ENCODE measurements at places on chromosomes 5 and 9.

- DNase-seq, result no peak
Measured at GRCh38 chr5:21709770-21710169, 1143.4 kb downstream of the CDH12 start.

- peak; percentile 67 for DNase-seq
Measured at GRCh38 chr5:142151436-142152383, 43.1 kb downstream of the NDFIP1 start.

GRCh38 chr5:55540024-55540423, 5.3 kb upstream of the PLPP1 start:
- no peak for DNase-seq

DNA sequence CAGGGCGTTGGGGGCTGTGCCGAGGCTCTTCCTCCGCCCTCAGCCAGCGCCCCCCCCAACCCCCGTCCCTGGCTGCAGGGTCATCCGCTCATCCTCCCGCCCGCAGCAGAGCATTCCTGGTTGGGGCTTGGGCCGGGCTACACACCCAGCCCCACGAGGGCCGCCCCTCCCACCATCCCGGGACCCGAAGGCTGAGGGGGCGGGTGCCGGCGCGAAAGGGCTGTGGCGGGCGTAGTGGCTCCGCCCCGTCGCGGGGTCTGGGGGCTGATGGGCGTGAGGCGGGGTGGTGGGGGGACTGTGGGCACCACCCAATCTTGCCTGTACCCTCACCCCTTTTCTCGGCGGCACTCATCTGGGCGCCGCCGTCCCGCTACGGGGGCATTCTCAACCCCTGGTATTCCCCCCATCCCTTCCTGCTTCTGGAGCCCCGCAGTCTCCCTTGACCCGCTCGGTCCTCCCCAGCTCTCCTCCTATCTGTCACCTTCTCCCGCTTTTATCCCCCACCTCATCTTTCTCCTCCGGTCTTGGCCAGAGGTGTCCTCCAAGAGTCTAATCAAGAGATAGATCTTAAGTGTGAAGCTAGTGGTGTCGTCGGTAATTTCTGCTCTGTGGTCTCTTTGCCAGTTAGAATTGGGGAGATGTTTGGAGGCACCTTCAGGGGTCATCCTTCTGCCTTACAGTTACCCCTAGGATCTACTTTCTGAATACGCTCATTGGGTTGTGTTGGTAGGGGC, 1.6 kb downstream of the FER start:
- peak; percentile 63 for DNase-seq

GRCh38 chr9:31185831-31186230, 1198.6 kb upstream of the ACO1 start:
- DNase-seq, result no peak

GRCh38 chr5:78533356-78533755, 115.2 kb downstream of the LHFPL2 start:
- no peak for DNase-seq

- DNase-seq, result no peak
Measured at GRCh38 chr5:80234116-80234948, 21.5 kb downstream of the SERINC5 start.

DNA sequence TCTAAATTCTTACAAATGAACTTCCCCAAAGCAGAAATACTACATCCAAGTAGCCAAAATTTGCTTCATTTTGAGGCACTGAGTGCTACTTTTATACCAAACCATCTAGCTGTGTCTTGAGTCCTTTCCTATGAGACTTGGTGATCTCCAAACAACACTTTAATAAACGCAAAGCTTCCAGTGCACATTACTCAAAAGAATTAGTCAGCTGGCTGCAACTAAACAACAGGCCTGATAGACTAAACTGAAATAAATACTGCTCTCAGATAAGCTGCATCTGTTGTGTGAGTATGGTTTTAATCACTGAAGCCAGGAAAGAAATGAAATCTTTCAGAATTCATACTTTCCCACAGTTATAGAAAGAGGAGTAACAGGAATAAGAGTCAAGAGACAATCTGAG, 80.3 kb downstream of the VCAN start:
- no peak for DNase-seq

GRCh38 chr5:39826051-39826450, 401.3 kb upstream of the DAB2 start:
- DNase-seq, result no peak

DNA sequence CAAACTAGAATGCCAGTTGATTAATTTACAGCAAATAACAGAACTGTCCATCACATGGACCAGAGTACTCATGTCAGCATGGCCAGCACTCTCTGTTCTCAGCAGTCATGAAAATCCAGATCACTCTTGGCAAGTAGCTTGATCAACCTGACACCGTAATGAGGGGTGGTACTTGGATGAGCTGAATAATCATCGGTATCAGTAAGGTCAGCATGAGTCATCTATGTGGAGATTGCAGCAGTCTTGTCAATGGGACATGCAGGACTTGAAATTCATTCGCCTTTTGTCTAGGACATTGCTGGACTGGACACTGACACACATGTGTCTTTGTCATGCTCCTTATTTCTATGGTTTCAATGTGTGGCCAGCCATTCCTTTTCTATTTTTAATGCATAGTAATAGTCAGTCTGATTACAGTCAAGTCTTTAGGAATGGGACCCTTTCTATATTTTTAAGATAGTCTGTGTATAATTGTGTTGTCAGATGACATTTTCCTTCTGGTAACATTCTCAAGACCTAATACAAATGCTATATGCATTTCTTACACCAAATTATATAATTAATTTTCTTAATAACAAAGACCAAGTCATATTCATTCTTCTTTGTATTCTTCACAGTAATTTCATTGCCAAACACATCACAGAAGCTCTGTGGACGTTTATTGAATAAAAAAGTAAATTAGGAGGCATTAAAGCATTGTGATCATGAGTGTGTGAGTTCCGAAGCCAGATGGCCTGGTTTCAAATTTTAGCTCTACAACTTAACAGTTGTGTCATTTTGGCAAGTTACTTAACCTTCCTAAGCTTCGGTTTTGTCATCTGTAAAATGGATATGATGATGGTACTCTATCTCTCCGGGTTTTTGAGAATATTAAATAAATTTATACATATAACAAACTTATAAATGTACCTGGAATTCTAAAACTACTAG, 57.4 kb downstream of the ADAMTSL1 start:
- no peak for DNase-seq

DNA sequence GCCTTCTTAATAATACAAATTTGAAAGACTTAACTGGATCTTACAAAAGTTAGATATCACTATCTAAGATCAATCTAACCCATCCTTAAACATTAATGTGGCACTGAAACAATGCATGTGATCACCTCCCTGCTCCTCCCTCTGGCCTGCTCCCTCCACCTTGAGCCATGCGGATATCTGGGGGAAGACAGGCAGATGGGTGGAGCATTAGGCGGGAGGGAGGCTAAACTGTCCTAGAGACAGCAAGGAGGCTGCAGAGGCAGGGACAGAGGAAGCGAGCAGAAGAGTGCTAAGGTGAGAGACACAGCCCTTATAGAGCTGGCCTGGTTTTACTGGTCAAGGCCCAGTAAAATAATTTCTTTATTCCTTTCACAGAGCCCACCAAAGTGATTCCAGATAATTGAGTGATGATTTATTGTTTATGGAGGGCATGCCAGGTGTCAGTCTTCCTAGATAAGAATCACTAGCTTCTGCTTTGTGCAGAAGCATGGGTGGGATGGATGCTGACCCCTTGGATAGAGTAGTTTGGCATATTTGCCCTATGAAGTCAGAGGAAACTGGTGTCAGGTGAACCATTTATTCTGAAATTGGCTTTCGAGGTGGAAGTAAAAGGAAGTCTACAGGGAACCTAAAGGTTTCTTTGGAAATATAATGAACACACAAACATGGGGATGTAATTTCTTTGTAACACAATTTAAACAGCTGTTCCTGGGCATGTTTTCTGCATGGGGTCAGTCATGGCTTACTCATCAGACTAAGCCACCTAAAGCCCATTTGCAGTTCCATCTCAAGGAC, 188.3 kb downstream of the GNAQ start:
- DNase-seq, result no peak

DNA sequence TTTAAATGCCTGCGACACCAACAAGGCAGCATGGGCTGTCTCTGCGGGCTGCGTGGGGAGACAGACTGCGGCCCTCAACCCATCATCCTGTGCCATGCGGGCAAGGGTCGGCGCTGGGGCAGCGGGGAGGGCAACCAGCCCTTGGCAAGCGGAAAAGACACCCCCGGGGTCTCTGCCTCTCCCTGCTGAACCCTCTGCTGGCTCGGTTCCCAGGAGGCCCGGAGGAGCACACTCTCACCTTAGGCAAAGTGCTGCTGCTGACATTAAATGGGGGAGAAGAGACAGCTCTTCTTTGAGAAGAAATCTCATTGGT, 129.6 kb upstream of the PPP1R26 start:
- DNase-seq, result no peak

GRCh38 chr5:148801682-148802276, 24.6 kb upstream of the ADRB2 start:
- no peak for DNase-seq

GRCh38 chr5:133247881-133248624, 196.2 kb downstream of the HSPA4 start:
- DNase-seq, result no peak
